Left colon (tissue), 2 donors: ENCODE measurements at places on chromosomes 6 and 20. TPM values are rescaled to one million over a fixed set of nuclear protein-coding genes. Genes with fewer than 3 reads are reported as not detected.

GRCh38 chr6:97459986-97460385, 177.0 kb upstream of the MMS22L start:
- no peak for DNase-seq

GRCh38 chr20:41692479-41693135, 74.4 kb upstream of the CHD6 start:
- DNase-seq: peak; percentile 86

GRCh38 chr20:3318226-3318884, 79.4 kb upstream of the SLC4A11 start:
- DNase-seq: no peak

DNA sequence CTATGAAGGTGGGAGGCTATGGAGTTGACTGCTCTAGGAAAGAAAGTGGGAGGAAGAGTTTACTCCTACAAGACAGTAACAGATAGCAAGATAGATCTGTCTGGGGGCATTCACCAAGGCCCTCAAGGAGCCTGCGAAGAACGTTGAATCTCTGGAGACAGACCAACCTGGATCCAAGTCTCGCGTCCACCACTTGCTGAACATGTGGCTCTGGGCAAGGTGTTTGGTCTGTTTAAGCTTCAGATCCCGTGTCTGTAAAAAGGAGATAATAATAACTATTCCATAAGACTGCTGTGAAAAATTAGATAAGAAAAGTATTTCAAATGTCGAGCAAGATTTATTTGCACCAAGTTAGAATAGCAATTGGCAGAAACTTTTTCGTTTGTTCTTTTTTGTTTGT, 8.1 kb upstream of the EEF1A1 start:
- no peak for DNase-seq

Gene CHRNA4
- total RNA-seq: not detected

Gene NR2E1
- total RNA-seq: not detected

DNA sequence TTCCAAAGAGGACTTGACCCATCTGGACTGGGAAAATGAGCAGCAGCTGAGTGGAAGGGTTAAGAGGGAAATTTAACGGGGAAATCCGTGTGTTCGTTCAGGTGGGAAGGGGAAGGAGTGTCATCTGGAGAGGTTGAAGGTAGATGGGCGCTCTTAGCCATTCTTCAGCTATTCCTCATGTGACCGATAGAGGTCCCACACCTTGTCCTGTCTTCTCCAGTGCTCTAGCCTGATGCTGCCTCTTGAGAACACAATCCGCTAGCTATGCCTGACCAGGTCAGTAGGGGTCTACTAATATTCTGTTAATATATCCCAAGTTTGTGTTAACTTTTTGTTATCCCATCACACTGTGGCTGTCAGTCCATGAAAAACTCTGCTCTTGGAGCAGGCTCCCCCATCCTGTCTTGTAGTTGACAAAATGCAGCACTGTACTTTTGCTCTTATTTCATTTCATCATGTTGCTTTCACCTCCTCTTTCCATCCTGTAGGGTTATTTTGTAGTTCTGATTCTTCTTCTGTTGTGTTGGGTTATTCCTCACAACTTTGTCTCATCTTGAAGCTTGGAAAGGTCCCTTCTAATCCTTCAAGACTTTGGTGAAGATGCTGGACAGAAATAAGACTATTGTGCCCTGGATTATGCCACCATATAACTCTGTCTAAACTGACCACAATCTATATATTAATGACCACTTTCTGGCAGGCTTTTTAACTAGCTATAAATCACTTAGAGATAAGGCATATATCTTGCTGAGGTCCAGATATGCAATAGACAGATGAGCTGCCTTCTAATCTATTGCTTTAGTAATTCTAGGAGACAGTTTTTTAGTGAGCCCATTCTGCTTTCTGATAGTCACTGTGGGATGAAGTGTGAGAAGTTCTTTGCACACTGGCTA, 123.4 kb upstream of the SUPT3H start:
- no peak for DNase-seq

GRCh38 chr6:154474648-154475428, 35.6 kb downstream of the CNKSR3 start:
- no peak for DNase-seq

- no peak for DNase-seq
These were observed 173.8 kb downstream of the ZNF217 start for GRCh38 chr20:53419693-53420460.

Gene FAM162B
- 0.75 TPM for total RNA-seq

DNA sequence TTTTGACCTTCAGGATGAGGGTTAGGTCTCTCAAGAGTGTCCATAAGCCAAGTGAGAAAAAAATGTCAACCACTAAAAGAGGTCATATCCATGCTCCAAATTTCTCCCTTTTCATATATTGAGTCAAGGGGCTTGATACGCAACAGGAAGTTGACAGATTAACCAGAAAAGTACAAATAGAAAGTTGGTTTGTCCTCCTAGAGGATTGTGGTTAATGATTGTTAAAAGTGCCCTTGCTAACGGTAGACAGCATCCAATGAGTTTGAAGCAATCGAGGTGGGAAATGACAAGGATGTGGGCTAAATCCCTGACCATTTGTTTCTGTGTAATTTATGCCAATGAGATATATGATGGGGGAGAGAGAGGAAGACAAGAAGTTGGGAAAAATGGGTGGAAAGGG, 18.1 kb upstream of the HBS1L start:
- DNase-seq: no peak

GRCh38 chr6:1024587-1024986, 287.3 kb upstream of the FOXQ1 start:
- DNase-seq: no peak

DNA sequence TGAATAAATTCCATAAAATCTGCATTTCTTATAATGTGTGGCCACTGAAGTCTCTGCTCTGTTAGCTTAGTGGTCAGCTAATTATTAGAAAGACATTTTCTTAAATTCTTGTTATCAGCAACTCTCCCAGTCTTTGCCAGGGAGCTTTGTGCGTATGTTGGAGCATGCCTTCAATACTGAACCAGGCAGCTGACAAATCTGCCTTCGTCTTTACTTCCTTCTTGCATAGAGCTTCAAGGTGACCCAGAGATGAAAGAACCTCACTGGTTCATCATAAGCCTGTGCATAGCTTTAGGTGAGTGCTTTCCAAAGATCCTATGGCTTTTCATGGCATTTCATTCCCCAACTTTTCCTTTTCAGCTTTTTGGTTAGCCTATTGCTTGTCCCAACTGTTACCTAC, 43.0 kb upstream of the NELFCD start:
- no peak for DNase-seq

DNA sequence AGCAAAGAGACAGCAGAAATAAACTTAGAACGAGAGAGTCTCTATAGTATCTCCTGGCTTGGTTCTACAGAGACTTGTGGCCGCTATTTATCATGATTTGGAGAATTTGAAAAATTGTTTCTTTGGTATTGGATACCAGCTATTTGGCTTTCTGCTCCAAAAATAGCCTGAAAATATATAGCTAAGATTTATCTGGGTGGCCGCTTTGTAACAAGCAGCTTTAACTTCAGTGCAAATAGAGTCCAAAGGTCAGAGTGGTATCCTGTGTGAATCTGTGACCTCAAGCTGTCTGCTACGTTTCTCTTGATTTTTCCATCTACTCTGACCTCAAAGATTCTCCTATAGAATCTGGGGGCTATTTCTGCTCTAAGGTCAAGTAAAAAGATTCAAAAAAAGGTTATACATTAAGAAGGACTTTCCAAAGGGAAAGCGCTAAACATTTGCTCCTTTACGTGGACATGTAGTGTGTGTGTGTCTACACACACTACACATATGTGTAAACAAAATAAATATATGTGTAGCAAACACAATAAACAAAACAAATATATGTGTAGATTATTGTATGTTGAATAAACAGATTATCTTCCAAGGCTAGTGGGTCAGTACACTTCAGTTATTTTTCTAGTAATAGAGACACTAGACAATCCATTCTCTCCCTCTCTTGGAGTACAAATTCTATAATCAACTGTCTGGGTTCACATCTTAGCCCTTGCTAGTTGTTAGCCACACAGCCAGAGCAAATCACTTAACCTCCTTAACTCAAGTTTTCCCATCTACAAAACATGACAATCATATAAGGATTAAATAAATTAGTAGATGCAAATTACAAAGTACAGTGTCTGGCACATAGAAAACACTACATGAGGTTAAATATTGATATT, 40.8 kb downstream of the CHD6 start:
- no peak for DNase-seq

DNA sequence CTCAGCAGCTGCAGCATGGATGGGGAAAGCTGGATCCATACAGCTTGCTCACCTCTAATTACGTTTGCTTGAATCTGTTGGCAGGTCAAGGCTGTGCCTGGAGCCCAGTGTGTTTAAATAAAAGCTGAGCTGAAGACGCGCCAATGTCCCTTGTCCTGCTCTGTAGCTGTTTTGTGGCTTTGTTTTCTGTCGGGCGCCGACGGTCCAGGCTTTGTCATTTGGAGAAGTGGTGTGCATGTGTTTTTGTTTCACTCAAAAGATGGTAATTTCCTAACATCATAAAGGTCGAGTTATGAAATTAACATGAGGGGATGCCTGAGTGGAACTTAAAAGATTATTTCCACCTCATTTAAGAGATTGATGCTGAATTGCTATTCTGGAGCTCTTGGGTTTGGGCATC, 107.6 kb downstream of the SLC24A3 start:
- no peak for DNase-seq

- DNase-seq: no peak
These were observed 17.7 kb upstream of the TNFAIP3 start for GRCh38 chr6:137849181-137849980.

- DNase-seq: no peak
These were observed 5.6 kb upstream of the HLA-DOA start for GRCh38 chr6:33014841-33015634.

Gene SLC35F1
- 0.37 TPM for total RNA-seq

GRCh38 chr6:2542858-2543218, 207.9 kb downstream of the MYLK4 start:
- no peak for DNase-seq

DNA sequence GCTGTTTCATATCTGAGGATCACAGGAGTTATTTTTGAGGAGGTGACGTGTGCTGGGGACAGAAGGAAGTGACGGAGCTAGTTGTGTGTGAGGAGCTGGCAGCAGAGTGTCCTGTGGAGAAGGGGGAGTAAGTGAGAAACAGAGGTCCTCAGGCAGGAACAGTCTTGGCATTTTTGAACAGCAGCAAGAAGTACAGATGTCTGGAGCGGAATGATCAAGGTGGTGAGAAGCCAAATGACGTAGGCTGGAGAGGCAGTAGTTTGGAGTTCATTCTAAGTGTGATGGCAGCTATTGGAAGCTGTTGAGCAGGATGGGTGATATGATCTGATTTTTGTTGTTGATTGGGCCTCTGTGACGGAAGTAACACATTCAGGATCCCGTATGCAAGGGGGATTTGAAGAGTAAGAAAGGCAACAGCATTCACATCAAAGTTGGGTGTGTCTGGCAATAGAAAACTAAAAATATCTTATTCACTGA, 52.3 kb downstream of the SOBP start:
- no peak for DNase-seq

- no peak for DNase-seq
These were observed 25.9 kb upstream of the EFHC1 start for GRCh38 chr6:52394251-52394666.

GRCh38 chr6:17580518-17581048, 19.5 kb upstream of the FAM8A1 start:
- DNase-seq: peak; percentile 40

Gene GCNT2
- 20.3 TPM for total RNA-seq

- DNase-seq: no peak
These were observed 182.4 kb downstream of the DLL1 start for GRCh38 chr6:170108456-170108855.

- DNase-seq: no peak
These were observed 61.6 kb upstream of the CEP85L start for GRCh38 chr6:118712969-118713368.

DNA sequence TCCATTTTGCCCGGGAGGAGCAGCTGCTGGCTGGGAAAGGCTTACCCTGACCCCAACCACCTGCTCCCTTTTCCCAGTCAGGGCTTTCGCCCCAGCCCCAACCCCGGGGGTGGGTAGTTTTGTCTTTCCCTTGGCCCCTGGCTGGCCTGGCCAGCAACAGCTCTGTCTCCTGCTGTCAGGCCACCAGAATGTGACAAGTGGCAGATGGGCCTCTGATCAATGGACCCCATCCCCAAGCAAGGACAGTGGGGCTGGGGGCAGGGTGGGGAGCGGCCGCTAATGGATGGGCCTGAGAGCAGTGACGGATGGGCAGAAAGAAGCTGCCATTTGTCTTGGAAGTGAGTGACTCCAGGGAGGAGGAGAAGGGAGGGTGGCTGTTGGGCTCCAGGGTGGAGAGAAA, 121.6 kb downstream of the DHX35 start:
- DNase-seq: no peak

Gene IPCEF1
- total RNA-seq: 1.8 TPM

DNA sequence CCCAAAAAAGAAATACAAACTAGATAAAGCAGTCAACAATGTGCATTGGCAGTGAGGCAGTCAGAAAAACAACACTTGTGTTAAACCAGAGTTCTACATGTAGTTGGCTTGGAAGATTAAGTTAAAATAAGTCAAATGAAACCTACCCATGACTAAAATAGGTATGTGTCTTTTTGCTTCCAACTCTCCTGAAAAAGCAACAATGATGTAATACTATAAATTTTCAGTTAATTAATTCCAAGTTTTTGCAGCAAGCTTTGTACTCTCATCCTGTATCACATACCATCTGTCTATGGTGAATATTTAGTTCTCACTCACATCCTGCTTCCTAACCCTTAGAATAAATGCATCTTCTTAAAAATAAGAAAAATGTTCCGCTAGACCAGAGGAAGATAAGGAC, 261.5 kb downstream of the KIF16B start:
- no peak for DNase-seq

Gene SCRT2
- total RNA-seq: not detected

DNA sequence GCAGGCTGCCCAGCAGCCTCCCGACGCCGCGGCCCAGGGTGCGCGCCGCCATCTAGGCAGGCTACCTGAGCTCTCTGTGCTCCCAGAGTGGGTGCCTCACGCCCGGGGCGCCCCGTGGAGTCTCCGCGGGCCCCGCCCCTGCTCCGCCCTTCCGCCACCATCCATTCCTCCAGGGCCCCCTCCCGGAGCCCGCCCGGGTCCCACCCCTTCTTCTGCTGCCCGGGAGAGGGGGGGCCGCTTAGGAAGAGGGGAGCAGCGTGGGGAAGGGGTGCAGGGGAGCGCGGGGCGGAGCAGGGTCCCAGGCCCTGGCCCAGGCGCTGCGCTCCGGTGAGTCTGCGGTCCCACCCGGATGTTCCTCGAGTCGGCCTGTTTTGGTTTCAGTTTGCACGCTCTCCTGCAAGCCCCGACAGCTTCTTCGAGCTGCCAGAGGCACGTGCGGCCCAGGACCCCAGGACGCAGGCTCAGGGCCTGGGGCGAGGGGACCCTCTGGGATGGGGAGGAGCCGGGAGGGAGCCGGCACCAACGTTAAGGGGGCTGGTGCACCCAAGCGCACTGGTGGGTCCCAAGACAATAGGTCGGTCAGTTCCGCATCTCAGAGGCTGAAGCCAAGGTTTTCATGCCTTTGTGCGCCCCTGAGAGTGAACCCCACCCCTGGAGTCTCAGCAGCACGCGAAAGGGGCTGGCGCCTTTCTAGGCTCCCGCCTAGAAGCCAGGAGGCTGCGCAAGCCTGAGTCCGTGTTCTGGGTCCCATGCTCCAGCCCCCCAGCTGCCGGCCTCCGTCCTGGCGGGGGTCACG, at the start of gene ACSS1:
Gene ACSS1, minus strand, starts transcription at position 89 of the 796 bp plus-strand sequence. Its CDS starts 37 bp downstream, at position 52.
- peak; percentile 77 for DNase-seq

Gene CEP85L
- 2.7 TPM for total RNA-seq

- DNase-seq: no peak
These were observed 457.7 kb downstream of the CDKAL1 start for GRCh38 chr6:20991910-20992309.

- DNase-seq: no peak
These were observed 183.1 kb downstream of the ADGB start for GRCh38 chr6:146781836-146782235.

GRCh38 chr20:61290721-61291120, 38.7 kb downstream of the CDH4 start:
- DNase-seq: no peak
